Right atrium auricular region (tissue), 2 donors: ENCODE measurements at places on chromosomes 16 and 17. TPM values are rescaled to one million over a fixed set of nuclear protein-coding genes. Genes with fewer than 3 reads are reported as not detected.

The FLYWCH2 gene
- 57.9 TPM for total RNA-seq

The PRSS27 gene
- not detected for total RNA-seq

GRCh38 chr17:43395165-43395564 is 3.6 kb upstream of the ARL4D start:
- DNase-seq, result no peak
- H3K4me3 ChIP-seq, result no peak overlapping the region
- no peak overlapping the region for H3K27ac ChIP-seq
- H3K36me3 ChIP-seq, result no peaks in the 10 kb centered on the region

DNA sequence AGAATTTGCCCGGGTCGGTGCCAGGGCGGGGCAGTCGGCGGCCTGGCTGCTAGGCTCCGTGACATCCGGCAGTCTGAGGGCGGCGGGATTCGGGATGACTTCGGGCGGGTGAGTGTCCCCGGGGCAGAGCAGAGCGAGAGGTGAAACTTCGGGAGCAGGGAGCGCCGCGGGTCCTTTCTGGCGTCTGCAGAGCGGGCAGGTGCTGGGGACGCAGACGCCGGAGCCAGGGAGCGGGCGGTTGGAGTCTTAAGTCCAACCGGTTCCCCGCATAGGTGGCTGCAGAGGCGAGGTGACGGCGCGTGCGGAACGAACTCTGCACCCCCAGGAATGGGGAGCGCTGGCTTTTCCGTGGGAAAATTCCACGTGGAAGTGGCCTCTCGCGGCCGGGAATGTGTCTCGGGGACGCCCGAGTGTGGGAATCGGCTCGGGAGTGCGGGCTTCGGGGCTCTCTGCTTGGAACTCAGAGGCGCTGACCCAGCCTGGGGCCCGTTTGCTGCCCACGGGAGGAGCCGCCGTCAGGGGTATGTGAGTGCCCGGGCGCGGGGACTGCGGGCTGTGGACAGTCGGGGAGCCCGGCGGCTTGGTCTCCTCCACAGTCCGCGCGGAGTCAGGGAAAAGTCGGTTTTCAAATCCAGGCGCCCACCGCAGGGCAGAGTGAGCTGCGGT is at the start of gene B4GALNT2:
TSS of gene B4GALNT2 (plus strand) at position 71 of the 666 bp plus-strand sequence. CDS start at position 95, 24 bp downstream.
- peak within 1 kb of the TSS; percentile 30 for H3K4me3 ChIP-seq
- no peaks in the 10 kb centered on the region for H3K4me1 ChIP-seq
- peaks cover 15% of the 10 kb centered on the region for H3K27me3 ChIP-seq
- no peak within 1 kb of the TSS for H3K27ac ChIP-seq
- H3K36me3 ChIP-seq, result no peaks in the 10 kb centered on the region

- no peak overlapping the region for H3K27ac ChIP-seq
- H3K27me3 ChIP-seq, result no peaks in the 10 kb centered on the region
- no peak for DNase-seq
- no peak overlapping the region for H3K4me3 ChIP-seq
Observed at GRCh38 chr17:79168486-79169055, 93.9 kb downstream of the ENGASE start.

The OR4D1 gene
- total RNA-seq, result not detected

GRCh38 chr17:77128896-77129567 is 11.7 kb upstream of the SEC14L1 start:
- no peaks in the 10 kb centered on the region for H3K36me3 ChIP-seq
- DNase-seq, result no peak
- peak overlapping the region; percentile 71 for H3K27ac ChIP-seq

GRCh38 chr17:57442914-57443571 is 186.7 kb downstream of the MSI2 start:
- peaks cover 66% of the 10 kb centered on the region for H3K4me1 ChIP-seq
- peak overlapping the region; percentile 3 for H3K27ac ChIP-seq
- H3K27me3 ChIP-seq, result no peaks in the 10 kb centered on the region
- no peaks in the 10 kb centered on the region for H3K36me3 ChIP-seq
- no peak for DNase-seq
- no peak overlapping the region for H3K4me3 ChIP-seq

DNA sequence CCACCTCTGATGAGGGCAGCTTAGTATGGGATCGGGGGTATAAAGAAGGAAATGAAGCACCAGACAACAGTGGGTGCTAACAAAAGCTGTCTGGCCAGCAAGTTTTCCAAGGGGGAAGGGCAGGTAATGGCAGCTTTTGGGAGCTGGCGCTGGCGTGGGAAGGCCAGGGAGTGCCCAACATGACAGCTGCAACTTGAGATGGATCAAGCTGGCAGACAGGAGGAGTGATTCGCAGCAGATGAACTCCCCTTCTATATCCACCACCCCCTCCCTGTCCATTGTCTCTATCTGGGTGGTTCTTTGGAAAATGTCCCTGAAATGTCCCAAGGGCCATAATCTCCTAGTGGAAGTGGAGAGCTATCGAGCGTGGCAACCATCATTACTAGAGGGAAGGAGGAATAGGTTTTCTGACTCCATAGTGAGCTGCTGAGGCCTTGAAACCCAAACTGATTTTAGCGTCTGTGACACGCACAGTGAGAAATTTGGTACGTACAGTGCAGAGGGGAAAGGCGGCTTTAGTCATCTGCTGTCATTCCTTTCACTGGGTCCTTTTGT is 4.8 kb upstream of the INPP5K start:
- no peak overlapping the region for H3K27ac ChIP-seq
- no peak overlapping the region for H3K4me3 ChIP-seq
- no peaks in the 10 kb centered on the region for H3K4me1 ChIP-seq
- no peaks in the 10 kb centered on the region for H3K27me3 ChIP-seq
- peaks cover 16% of the 10 kb centered on the region for H3K36me3 ChIP-seq

The CD300A gene
- 7.8 TPM for total RNA-seq

- DNase-seq, result no peak
- H3K27ac ChIP-seq, result no peak overlapping the region
- H3K4me3 ChIP-seq, result no peak overlapping the region
- H3K27me3 ChIP-seq, result no peaks in the 10 kb centered on the region
Observed at GRCh38 chr17:10620823-10621222, 36.3 kb downstream of the MYH3 start.

DNA sequence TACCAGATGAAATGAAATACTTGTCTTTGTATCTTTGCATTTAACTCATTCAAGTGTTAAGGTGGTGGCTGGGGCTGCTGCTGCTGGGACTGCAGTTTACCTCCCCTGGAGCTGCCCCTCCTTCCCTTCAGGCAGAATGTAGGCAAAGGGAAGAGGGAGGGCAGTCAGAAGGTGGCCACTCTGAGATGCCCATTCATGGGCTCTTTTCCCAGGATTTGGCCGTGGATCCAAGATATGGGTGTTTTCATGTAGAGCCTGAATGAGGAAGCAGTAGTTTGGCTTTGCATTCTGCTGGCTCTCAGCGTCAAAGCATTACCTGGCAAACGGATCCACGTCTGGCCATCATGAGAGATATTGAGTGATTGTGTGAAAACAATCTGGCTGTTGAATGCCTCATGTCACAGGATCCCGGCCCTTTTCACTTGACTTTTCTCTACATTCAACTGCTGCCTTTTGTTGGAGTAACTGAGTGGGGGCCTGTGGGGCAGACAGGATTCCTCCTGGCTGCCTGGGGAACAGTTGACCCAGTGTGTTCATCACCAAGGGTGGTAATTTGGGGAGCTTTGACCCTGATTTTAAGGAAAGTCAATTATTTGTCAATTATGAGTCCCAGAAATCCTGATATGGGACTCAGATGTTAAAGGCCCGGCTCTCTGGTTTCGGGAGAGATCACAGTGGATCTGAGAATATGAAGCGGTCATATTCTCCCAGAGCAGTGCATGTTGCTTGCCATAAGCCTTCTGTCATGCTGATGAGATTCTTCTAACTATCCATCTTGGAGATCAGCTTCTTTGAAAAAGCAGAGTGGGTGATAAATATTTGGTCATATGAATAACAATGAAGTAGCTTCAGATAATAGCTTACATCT is 236.8 kb downstream of the IRX3 start:
- H3K4me1 ChIP-seq, result no peaks in the 10 kb centered on the region
- H3K4me3 ChIP-seq, result no peak overlapping the region
- DNase-seq, result no peak
- H3K27me3 ChIP-seq, result no peaks in the 10 kb centered on the region
- peaks cover 5% of the 10 kb centered on the region for H3K36me3 ChIP-seq

DNA sequence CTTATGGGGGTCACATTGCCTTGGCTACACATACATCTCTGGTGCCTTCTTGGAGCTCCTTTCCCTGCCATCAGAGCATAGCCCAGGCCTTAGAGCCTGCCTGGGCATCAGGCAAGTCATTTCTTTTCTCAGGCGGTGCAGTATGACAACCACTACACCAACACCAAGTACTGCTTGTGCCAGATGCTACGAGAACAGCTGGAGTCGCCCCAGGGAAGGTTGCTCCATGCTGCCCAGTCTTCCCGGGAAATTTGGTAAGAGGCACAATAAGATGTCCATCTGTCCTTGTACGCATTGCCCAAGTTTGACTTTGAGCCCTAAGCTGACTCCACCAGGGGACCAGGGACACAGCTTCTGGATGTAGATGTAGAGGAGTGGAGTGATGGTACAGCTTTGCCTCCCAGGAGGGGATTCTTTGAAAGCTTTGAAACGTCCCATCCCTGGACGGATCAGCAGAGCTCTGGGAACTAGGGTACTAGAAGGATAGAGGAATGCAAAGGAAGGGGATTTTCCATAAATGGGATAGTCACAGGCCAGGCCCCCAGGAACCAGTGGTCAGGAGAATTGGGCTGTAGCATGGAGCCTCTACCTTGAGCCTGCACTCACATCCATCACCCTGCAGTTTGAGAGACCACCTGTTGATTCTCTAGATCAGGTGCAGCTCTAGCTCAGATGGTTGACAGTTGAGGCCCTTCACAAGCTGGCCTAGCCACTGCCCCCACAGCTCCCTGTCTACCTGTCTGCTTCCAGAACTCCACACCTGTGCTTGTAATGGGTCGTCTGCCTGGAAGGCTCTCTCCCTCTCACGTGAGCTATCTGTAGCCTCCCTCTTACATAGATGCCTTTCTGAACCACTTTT is 11.0 kb upstream of the NFATC3 start:
- no peak overlapping the region for H3K4me3 ChIP-seq
- no peaks in the 10 kb centered on the region for H3K36me3 ChIP-seq
- no peaks in the 10 kb centered on the region for H3K27me3 ChIP-seq
- DNase-seq, result no peak

The KRTAP3-1 gene
- total RNA-seq, result not detected

DNA sequence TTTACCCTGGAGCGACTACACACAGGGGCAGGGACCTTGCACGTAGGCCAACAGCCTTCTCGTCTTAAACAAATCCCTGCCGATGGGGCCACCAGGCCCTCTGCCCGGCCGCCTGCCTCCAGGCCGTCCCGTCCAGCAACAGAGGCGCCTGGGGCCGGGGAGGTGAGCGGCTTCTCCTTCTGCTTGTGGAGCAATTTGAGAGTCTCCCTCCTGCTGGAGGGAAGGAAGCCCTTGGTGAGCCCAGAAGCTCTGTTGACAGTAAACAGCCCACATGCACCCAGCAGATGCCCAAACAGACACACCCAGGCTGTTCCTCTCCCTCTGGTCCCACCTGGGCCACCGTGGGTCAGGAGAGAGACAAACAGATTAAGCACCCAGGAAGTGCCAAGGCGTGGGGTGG is 8.1 kb downstream of the SLC43A2 start:
- H3K4me1 ChIP-seq, result no peaks in the 10 kb centered on the region
- H3K36me3 ChIP-seq, result no peaks in the 10 kb centered on the region
- no peak overlapping the region for H3K4me3 ChIP-seq
- DNase-seq, result no peak

DNA sequence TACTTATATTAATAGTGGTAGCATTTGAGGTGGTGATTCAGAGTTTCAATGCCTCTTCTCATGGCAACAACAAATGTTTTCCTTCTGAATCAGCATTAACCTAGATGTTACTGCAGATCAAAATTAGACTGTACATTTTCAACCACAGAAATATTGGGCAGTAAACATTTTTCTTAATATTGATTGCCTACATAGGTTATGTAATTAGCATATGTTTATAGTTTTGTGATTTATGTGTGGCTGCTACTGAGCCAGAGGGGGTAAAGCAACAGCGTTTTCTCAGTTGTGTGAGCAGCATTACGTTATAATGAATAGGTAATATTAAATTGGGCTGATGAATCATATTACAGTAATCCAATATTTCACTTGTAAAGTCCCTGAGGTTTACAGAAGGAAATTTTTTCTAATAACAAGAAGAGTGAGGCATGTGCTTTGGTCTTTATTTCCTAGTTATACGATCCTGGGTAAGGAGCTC is 18.8 kb upstream of the BMERB1 start:
- H3K27ac ChIP-seq, result no peak overlapping the region
- no peaks in the 10 kb centered on the region for H3K4me1 ChIP-seq
- H3K4me3 ChIP-seq, result no peak overlapping the region
- no peaks in the 10 kb centered on the region for H3K36me3 ChIP-seq
- DNase-seq, result no peak

DNA sequence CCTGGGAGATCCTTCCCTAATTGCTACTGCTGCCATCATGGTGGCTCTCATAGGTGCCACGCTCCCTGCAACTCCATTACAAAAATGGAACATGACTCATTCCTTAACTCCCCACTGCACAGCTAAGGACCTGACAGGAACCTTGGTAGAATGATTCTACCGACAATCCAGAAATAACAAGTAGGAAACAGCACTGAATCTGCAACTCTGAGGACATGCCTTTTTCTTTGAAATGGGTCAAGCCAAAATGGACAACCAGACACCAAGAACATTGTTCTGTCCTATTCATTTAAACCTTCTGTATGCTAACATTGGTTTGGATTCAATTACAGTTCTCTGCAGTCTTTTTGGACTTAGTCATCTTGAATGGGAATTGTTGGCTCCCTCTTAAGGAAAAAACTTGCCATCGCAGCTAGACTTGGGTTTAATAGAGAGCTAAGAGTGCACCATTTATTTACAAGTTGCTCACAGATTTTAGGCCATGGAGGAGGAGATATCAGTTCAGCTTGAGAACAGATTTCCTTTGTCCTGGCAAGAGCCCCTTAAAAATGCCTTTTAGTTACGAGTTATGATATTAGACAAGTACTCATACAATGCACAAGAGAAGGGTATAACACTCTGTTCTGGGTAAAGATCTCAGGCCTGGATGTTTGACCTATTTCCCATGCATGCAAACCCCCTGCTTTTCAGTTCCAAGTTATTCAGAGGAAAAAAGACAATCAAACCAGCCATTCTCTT is 20.9 kb upstream of the NSRP1 start:
- no peak overlapping the region for H3K4me3 ChIP-seq
- no peaks in the 10 kb centered on the region for H3K36me3 ChIP-seq
- H3K27me3 ChIP-seq, result no peaks in the 10 kb centered on the region

The ADORA2B gene
- total RNA-seq, result 1.0 TPM

The SULT1A3 gene
- total RNA-seq, result 7.4 TPM

DNA sequence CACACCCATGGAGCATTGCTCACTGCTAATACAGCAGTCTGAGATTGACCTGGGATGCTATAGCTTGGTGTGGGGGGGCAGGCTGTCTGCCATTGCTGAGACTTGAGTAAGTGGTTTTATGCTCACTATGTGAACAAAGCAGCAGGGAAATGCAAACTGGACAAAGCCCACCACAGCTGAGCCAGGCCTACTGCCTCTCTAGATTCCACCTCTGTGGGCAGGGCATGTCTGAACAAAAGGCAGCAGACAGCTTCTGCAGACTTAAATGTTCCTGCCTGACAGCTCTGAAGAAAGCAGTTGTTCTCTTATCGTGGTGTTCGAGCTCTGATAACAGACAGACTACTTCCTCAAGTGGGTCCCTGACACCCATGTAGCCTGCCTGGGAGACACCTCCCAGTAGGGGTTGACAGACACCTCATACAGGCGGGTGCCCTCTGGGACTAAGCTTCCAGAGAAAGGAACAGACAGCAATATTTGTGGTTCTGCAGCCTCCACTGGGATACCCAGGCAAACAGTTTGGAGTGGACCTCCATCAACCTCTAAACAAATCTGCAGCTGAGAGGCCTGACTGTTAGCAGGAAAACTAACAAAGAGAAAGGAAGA is 2204.8 kb downstream of the TP53TG3F start:
- no peaks in the 10 kb centered on the region for H3K27me3 ChIP-seq
- no peak for DNase-seq
- H3K4me3 ChIP-seq, result no peak overlapping the region
- no peaks in the 10 kb centered on the region for H3K36me3 ChIP-seq
